ENCODE measurements at places on chromosomes 5 and 9.

DNA sequence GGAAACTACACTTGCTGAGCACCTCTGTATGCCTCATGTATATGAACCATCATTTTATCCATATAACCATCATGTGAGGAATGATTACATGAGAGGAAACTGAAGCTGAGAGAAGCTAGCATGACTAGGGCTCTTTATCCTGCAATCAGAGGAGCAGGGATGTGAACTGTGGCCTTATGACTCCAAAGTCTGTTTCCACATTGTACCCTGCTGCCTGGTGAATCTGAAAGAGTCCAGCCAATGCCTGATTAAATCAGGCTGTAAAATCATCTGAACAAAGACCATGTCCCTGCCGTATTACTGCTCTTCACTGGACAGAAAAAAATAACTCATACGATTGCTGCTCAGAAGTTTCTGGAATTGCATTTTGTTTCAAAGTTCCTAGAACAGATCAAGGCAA, 67.0 kb downstream of the LPAR1 start:
- DNase-seq: no peak

- no peak for DNase-seq
Measured at GRCh38 chr5:58360794-58361193, 99.1 kb downstream of the PLK2 start.

DNA sequence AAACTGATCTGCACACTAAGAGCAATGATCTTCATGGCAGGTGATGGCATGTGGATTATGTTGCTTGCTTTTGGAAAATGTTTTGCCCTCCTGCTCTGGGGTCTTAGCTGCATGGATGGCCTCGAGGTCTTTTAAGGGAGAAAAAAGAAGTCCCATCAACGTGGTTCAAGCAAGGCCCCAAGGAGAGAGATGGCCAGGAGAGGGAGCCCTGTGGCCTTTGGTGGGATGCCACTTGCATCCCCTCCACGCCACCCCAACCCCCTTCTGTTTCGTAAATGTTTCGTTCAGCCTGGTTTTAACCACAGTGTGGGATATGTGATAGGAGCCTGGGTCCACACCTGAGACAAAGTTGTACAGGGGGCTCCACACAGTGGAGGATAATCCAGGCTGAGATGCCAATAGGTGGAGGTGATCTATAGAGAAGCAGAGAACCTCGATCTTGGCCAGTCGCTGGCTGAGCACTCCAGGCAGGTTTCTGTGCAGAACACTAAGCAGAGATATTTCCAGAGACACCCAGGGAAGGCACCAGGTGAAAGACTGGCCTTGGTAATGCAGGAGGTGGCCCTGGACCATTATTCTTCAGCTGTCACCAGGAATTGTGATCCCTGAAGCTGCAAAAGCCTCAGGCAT, 25.8 kb upstream of the FRRS1L start:
- no peak for DNase-seq

GRCh38 chr9:78133751-78134150, 102.1 kb upstream of the CEP78 start:
- DNase-seq: no peak

DNA sequence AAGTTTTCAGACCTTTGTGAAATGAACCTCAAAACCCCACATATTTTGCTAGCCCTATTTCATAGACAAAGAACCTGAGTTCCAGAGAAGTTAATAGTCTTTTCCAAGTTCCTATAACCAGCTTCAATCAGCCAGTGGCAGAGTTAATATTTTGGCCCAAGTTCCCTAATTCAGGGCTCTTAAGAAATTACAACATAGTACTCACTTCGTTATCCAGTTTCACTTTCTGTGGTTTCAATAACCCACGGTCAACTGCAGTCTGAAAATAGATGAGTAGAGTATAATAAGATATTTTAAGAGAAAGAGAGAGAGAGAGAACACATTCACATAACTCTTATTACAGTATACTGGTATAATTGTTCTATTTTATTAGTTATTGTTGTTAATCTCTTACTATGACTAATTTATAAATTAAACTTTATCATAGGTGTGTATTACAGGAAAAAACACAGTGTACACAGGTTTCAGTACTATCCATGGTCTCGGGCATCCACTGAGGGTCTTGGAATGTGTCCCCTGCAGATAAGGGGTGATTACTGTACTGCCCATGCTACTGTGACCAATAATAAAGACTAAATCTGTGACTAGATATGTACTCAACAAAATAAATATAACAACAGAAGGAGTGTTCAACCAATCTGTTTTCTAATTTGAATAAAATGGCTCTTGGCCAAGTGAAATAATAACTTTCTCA, 9.3 kb upstream of the MYOT start:
- no peak for DNase-seq

DNA sequence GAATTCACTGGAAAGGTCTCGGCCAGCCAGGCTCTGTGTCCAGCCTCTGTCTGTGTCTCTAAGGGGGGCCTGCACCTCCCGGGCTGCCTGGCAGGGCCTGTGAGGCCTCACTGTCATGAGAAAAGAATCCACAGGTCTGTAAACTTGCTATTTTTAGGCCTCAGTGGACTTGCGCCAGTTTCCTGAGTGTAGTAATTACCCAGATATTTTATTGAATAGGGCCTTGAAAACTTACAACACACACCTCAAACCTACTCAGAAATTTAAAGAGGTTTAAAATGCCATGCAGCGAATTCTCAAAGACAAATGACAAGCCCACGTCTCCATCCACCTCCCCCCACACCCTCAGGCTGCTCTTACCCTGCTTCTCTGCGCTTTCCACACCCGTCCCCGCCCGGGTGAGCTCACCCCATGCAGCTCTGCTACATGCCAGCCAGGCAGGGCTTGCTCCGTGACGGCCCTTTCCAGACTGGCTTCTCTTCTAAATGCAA, 8.8 kb upstream of the TENT4A start:
- no peak for DNase-seq

- no peak for DNase-seq
Measured at GRCh38 chr9:3955305-3955687, 344.6 kb downstream of the GLIS3 start.

DNA sequence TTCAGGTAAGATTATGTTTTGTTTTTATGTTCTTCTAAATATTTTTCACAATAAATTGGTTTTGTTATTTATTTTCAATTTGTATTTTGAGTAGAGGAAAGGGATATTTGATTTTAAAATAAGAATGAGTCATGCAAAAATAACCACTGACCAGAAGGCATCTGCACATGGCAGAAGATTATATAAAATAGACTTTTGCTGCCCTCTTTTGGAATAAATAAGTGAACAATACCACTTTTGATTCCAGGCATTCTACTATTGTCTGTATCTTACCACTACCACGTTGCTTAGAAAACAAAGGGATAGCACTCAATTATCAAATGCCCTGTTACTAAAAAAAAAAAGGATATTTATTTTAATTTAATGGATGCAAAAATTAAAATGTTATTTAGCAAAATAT, 227.3 kb upstream of the ITGA1 start:
- DNase-seq: no peak

DNA sequence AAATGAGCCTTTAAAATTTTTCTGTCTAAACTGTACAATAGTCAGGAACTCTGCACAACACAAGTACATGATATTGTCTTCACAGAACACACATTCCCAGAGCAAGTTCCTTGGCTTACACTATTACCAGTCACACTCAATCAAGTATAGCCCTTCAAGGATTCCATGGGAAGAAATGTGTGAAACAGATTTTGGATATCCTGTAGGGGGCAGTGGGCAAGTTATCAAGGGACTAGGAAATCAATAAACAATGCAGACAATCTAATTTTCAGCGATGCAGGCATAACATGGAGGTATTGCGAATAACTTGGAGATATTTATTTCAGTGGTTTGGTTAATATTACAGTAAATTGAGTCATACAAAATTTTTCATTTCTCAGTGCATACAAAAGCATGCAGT, 1171.5 kb upstream of the NUDT12 start:
- no peak for DNase-seq

DNA sequence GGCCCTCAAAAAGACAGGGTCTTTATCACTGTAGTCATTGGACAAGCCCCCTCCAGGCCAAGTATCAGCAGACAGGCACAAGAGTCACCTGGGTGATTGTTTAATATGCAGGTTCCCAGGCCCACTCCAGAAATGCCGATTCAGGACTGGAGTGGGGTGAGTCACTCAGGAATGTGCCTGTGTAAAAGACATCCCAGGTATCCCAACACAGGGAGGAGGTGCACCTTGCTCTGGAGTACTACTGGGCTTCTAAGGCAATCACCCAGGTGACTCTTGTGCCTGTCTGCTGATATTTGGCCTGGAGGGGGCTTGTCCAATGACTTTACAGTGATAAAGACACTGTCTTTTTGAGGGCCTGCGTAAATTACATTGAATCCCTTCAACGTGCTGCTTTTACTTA, 40.6 kb downstream of the ACTL7B start:
- DNase-seq: no peak

DNA sequence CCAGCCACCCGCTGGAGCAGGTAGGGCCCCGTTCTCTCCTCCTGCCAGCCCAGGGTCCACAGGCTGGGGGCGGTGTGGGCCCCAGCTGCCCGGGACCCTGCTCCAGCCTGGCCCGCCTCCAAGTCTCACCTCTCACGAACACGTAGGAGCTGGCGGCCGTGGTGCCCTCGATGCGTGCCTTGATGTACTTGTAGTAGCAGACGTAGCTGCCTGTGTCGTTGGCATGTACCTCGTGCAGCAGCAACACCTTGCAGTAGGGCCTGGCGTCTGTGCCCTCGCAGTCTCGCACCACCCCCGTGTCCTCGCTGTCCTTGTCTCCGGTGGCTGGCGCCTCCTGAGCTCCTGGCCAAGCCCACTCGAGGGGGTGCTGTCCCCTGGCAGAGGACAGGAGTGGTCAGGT, 19.0 kb downstream of the FLT4 start:
- DNase-seq: no peak

DNA sequence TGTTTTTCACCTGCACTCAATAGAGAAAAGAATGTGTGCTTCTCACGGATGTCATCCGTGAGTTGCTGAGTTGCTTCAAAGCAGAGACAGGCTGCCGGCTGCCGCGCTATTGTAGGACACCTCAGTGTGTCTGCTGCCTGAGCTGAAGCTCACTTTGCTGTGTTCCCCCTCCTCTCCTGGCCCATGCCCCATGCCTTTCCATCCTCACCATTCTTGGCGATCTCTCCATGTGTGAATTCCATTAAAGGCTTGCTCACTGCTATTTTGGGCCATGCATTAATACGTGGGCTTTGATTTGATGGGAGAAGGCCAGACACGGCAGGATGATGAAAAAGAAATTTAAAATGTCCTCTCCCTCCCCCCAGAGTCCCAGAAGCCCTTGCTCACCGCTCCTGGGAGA, 14.5 kb downstream of the ADAM19 start:
- DNase-seq: no peak

DNA sequence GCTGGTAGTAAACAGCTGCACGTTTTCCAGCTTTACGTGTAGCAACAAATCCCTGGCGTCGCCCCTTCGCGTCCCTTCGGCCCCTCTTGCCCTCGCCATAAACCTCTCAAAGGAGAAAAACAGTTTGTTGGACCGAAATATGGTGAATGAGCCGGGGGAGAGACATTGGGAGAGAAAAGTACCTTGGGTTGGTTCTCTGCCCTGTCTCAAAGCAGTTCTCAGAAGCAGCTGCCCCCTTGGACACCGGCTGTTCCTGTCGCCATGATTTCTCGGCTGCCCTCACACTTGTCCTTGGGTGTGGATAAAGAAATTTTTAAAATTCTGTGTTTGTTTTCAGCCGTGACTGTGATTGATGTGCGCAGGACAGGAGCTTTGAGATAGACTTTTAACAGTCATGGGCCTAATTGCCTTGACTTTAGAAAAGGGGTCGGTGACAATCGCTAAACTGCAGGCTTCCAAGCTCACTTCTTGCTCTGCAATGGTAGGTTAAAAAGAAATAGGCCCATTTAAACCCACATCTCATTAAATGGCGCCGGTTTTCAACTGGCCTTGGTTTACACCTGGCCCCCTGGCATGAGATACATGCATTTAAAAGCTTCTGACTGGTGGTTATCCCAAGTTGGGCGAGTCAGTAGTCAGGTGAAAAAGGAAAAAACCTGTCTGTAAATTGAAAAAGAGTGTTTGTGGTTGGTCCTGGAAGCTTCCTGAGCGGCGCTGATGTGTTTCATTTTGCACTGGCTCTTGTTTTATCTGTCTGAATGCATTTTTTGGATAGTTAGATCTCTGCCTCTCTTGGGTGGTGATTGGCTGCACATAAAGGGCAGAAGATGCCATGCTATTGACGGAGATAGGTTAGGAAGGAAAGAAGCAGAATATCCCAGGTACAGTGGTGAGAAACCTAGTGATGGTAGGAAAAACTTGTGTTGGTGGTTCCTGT, 983 bp downstream of the RCL1 start:
- no peak for DNase-seq

DNA sequence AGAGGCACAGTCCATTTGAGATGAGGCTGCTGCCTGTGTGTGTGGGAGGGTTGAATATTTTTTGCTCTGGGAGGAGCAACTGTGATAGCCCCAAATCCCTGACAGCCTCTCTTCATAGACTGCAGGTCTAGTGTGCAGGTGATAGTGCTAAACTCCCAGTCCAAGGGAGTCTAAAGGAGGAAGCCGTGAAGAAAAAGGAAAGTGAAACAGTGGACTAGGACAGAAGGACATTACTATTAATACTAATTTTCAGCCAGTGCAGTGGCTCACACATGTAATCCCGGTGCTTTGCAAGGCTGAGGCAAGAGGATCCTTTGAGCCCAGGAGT, 295.0 kb downstream of the PDE4D start:
- DNase-seq: no peak

DNA sequence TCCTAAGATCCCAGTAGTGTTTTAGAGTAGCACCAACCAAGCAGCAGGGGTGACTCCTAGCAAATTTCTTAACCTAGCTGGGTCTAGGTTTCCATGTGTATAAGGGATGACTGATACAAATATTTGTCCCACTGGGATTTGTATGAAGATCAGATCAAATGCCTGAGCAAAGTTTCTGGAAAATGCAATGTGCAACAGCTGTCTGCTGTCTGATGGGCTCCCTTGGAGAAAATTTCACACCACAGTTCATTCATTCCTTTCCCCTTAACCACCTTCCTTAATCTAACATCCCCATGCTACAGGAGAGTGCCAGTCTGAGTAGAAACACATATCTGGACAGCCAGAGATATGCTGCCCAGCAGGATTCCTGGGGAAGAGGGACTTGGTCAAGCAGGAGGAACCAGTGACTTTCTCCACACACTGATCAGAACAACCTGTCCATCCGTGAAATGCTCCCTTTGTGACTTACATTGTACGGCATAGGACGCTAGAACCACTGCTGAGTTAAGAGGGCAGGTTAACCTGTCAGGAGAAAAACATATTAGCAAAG, 53.3 kb downstream of the PTPN3 start:
- DNase-seq: no peak

DNA sequence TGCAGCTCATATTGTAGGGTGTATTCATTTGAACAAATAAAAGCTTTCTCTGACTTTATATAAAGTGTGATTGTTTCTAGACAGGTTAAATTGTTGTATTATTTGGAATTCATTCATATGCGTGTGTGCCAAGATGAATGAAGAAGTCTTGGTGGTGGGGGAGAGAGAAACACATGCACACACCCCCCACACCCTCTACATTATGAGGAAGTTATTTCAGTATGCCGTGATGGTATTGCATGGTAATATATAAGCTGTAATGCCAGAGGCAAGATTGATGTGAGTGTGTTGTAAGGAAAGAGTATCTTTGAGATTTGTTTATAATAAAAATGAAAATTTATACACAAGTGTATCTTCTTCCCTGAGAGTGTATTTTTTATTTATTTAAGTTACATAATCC, 71.0 kb downstream of the IPO11 start:
- DNase-seq: no peak
